GM06990 (cell line): ENCODE measurements at places on chromosomes 3 and 15.

GRCh38 chr3:43286841-43287499, 630 bp downstream of the SNRK start:
- DNase-seq: peak; percentile 42

GRCh38 chr3:101996832-101997231, 147.5 kb downstream of the NFKBIZ start:
- DNase-seq: no peak

GRCh38 chr3:58021072-58021959, 13.1 kb downstream of the FLNB start:
- no peak for DNase-seq

DNA sequence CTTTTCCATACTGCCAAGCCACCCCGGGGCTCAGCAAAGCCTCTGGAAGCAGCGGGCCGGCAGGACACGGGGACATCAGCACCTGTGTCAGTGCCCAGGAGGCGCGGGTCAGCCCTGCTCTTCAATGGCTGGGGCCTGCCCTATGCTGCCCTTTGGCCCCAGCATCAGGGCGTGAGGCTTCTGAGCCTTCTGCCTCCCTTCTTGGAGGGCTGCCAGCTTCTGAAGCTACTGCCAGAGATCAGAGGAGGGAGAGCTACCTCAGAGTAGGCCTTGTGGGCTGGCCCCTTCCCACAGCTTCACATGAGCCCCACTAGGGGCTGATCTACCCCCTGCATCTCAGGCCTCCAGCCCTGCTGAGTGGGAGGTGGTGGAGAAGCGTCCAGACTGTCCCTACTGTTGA, 13.0 kb upstream of the TMEM115 start:
- DNase-seq: no peak

- no peak for DNase-seq
Measured at GRCh38 chr15:31727612-31728011, 302.7 kb upstream of the CHRNA7 start.

- DNase-seq: no peak
Measured at GRCh38 chr3:37905987-37906674, 44.5 kb downstream of the CTDSPL start.

DNA sequence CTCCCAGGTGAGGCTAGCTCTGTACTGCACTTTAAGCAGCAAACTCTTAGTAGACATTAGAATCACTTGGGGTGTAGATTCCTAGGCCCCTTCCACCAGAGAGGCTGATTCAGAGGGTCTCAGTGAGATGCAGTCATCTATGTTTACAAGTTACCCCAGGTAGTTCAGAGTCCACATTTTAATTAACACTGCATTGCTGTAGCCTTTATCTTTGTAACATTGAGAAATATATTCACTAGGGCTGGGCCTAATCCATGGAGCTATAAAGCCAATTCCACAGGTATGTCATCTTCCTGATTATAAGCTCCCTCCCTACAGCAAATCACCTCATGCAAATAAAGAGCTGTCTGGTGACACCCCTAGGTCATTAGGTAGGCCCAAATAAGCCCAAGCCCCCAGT, 39.6 kb upstream of the STT3B start:
- DNase-seq: no peak

- DNase-seq: no peak
Measured at GRCh38 chr15:45262906-45263461, 10.9 kb downstream of the SLC28A2 start.

DNA sequence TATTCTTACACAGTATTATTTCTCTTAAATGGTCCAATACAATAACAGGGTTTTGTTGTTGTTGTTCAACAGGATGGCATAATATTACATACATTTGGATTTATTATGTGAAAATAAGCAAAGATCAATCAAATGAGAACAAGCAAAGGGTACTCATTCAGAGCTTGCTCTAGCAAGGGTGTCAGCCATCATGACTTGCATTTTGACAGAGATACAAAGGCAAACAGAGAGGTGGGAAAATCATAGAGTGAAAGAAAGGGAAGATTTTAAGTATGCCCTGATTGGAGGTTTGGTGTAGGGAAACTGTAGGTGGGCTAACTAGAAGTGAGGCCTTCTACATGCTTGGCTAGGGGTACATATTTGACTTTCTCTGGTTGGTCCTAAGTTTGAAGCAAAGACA, 109.1 kb upstream of the BCHE start:
- DNase-seq: no peak

DNA sequence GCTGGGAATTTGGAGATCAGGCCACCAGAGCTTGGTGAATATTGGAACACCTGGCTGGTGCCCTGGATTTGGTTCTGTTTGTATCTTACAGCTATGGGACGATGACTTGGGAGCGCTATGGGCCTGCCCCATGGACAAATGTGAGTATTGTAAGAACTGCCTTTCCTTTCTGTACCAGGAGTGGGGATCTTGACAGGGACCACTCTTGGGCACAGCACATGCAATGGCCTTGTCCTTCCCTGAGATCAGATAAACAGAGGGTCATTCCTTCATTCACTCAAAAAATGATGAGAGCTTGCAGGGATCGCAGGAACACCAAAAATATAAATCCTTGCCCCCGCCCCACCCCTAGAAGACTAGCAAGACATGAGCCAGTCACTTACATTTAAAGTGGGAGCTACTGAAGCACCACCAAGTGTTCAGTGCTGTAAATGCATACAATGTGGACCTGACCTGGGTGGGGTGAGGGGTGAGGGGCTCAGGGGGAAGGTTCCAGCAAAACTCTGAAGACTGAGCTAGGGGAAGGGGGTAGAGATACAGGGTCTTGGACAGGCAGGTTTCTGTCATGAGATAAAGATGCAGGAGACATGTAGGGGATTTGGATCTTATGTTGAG, 2.7 kb upstream of the CRELD1 start:
- no peak for DNase-seq

DNA sequence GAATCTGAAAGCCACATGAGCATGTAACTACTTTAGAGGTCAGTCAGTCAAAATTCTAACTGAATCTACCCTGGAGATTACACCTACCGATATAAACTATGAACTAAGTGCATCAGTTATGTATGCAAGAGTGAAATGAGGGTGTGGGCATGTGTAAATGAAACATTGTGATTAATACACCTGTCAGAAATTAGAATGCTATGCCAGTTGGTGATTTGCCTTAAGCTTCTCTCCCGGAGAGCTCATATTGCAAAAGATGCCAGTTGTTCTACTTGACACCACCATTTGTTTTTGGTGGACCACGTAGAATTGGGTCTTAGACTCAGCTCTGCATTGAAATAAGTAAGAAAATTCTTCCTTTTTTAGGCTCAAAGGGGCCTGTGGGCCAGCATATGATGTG, 91.0 kb upstream of the KBTBD8 start:
- DNase-seq: no peak

DNA sequence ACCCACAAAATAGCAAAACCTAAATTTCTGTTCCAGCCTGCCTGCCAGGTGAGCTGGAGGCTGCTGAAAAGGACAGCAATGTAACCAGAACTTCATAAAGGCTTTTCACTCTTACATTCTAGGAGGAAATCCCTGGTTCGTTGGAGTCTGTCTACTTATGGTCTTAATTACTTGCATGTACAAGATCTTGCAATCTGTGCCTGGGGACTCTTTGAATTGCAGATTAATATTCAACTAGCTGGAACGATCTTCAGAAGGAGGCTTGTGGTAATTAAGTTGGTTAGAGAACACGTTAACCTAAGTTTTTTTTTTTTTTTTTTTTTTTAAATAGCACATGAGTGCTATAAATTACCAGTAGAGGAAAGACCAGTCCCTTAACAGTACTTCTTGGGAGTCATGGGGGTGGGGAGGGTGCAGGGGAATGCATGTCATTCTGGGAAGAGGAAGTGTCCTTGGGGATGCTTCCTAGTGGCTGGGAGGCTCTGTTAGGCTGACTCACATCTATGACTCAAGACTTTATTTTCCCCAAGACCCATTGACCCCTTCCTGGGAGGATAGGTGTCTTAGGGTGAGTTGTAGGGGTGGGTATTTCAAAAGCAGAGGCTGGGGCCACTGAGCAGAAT, 139.8 kb downstream of the RAB11A start:
- no peak for DNase-seq

- no peak for DNase-seq
Measured at GRCh38 chr15:66014635-66015182, 145.4 kb downstream of the RAB11A start.

DNA sequence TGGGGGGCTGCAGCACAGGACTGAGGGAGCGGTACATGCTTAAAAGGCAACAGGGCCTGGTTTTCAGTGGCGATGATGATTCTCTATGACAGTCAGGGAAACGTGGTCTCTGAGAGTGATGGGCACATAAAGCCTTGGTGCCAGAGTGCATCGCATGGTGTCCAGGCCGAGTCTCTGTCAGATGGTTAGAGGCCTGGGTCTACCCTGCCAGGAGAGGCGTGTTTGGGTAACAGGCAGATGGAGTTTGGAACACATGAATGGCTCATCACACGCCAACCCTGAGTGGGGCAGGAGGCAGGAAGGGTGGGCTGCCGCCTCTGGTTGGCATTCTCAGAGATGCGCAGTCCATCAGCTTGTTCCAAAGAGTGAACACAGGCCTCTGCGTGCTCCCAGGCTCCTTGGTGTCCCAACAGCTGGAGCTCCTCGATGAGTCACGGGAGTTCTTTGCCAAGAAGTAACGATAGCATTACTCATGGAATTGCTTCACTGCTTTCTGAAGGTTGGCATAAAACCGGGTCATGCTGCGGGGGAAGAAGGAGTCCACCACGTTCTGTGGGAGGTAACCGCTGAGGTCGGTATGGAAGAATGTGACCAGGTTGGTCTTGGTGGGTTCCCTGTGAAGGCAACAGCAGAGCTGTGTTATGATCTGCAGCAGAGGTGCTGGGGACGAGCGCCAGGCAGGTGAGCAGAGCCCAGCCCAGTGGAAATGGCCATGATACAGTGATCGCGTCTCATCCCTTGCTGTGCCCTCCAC, 11.0 kb downstream of the STARD5 start:
- no peak for DNase-seq

DNA sequence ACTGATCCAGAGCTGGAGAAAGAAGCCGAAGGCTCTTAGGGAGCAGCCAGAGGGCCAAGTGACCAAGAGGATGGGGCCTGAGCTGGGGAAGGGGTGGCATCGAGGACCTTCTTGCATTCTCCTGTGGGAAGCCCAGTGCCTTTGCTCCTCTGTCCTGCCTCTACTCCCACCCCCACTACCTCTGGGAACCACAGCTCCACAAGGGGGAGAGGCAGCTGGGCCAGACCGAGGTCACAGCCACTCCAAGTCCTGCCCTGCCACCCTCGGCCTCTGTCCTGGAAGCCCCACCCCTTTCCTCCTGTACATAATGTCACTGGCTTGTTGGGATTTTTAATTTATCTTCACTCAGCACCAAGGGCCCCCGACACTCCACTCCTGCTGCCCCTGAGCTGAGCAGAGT, 9.5 kb downstream of the CHRD start:
- no peak for DNase-seq
